COLO829 (cell line): ENCODE measurements at places on chromosomes 5 and 9.
A peak's percentile ranks its signal among the peaks of the same experiment; 100 is the strongest.

GRCh38 chr9:1460143-1460769 is 410.1 kb downstream of the DMRT2 start:
- DNase-seq, result peak; percentile 2

DNA sequence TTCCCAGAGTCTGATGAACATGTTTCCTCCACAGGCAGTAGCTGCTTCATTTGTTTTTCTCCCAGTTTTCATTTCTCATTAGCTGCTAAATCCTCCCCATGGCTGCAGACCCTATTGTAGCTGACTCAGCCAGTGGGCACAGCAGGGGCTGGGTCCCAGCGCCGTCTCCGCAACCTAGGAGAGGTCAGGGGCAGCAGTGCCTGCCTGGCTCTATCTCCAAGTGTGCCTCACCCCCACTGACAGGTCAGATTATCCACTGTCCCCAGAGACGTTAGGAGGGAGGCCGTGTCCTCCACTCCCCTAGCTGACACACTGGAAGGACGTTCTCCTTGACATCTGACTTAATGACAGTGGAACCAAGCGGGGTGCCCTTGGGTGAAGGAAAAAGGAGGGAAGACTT is 31.1 kb downstream of the KCNIP1 start:
- DNase-seq, result no peak

DNA sequence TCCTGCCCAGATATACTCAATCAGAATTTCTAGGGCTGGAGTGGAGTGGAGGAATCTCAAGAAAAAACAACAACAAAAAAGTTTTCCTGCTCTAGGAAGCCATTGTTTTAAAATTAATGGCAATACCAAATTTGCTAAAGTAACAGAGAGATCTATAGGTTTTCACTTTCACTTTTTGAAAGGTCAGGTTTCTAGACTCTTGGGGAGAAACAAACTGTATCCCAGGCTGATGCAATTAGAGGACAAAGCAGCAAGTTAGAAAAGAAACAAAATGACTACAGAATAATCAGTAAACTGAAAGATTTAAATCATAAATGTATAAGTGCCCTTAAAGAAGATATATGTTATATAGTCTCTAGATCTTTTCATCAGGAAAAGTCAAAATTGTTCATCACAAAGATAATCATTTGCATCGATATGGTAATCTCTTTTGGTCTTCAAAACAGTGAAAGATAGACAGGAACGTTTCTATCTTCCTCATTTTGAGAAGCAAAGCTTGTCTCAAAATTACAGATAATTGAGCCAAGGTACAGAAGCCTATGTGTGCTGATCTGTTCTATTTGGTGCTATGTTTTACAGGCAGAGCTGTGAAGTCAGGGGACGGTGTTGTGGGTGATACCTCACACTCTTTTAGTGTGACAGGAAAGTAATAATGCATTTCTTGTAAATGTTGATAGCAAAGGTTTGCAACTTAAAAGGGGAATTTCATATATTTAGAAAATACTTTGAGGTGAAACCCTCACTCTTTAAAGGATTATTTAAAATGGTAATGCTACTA is 1746.6 kb upstream of the C9orf72 start:
- no peak for DNase-seq

DNA sequence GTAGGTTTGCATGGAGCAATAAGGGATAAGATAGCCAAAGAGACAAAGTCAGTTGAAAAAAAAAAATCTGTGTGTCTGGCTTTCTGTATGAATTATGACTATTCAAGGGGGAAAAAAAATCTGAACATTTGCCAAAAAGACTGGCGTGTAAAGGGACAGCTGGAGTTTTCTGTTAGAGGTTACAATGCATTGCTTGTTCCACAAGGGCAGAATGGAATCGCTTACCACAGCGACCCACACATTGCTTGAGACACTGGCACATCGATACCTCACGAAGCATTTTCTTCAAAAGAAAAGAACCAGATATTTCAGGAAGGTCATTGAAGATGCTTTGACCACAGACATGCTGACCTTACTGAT is 327.8 kb downstream of the TMEM167A start:
- DNase-seq, result peak; percentile 89

GRCh38 chr5:165157219-165157618 is 1651.8 kb downstream of the MAT2B start:
- no peak for DNase-seq

- no peak for DNase-seq
Observed at GRCh38 chr5:80796846-80797245, 142.1 kb upstream of the DHFR start.

DNA sequence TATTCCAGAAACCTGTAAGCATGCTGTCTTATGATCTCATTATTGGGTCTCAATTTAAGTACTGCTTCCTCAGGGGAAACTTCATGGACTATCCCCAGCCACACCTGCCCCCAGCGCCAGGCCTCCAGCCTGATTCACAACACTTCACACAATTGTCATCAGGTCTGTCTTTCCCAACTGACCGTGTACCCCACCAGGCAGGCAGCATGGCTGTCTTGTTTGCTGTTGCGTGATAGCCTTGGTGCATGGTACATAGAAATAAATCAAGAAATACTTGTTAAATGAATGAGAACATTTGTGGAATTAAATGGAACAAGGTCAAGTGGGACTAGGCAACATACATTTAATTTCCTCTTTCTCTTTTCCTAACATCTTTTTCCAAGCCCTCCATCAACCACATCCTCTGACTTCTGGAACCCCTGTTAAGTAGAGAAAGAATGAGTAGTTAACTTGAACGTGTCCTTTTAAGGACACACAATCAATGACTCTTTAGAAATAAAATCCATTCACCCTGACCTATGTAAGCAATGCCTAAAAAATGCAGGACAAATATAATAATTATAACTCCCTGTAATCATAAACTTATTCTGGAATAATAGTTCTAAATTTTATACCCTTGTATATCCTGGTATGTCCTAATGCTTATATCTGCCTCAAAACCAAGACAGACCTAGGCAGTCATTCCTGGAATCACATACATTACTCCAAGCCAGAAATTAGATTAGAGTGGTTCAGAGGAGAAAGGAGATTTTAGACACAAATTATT is 17.2 kb upstream of the THG1L start:
- no peak for DNase-seq
